CD4-positive, alpha-beta T cell treated with Interleukin-17A for 4 hours (primary cell): ENCODE measurements at places on chromosomes 1 and 21.

GRCh38 chr1:22704440-22705067, 6.1 kb upstream of the EPHB2 start:
- DNase-seq: peak; percentile 74

DNA sequence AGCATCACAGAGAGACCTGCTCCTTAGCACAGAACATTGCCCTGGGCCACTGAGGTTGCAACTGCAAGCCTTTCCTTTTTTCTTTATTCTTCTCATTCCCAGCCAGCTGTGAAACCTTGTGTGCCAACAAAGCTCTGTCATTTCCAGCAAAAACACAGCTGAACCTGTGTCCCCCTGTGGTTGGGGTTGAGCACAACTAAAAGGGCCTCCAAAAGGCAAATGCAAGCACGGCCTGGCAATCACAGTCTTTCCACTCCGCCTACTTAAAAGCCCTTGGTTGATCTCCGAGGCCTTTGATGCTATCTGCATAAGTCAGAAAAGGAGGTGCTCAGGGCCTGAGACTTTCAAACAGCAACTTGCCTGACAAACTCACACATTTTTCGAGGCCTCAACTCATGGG, 32.7 kb downstream of the SUSD4 start:
- DNase-seq: peak; percentile 16

DNA sequence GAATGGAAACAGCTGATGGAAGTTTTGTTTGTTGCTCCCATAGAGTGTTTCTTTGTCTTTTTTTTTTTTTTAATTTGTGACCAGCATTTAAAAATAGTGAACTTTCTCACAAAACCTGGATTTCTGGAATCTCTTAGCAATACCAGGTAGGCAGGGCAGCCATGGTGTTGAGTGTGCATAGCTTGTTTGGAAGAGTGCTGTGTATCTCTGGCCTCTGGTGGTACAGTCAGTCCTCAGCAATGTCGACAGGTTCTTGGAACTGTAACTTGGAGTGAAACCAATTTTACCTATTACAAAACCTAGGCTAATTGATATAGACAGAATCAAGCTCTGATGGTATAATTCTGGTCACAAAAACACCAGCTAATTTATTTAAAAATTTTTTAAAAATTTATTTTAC, 6.7 kb downstream of the AADACL3 start:
- DNase-seq: no peak

DNA sequence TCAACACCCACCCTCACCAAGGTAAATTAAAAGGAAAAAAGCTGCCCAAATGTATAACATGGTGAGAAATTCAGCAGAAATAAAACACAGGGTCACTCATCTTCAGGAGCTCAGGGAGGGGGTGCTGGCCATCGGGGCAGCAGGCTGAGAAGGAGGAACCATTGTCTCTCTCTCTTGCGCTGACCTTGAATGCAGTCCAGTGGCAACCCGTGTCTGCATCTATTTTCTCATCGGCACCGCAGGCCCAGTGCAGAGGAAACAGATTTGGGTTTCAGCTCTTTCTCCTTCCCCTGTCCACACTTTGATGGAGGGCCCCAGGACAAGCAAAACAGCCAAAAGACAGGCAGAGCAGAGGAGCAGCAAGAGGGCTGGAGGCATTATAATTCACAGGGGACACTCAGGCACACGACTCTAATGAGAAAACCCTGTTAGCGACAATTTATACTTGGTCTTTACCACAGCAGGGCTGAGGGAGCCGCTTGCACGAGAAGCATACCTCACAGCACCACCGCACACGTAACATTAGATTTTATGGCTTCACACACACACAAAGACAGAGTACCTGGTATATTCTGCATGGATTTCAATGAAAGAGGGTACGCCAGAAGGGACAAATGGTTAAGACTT, 18.6 kb downstream of the MKNK1 start:
- no peak for DNase-seq

DNA sequence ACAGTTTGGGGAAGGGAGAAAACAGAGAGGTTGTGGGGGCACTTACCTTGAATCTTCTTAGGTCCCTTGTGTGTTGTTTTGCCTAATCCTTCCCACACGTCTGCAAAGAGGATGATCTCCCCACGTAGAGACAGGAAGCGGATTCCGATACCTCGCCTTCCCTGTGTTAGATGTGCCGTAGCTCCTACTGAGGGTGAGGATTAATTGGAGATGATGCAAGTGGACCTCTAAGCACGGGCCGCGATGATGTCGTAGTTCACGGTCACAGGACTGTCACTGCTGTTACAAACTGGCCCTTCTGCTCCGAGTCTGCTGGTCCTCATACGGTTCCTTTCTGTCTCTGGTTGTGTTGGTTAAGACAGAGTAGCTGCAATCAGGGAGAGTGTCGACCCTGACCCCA, 27.7 kb downstream of the GALNT2 start:
- no peak for DNase-seq

- no peak for DNase-seq
Measured at GRCh38 chr1:110130989-110131388, 18.7 kb downstream of the UBL4B start.

DNA sequence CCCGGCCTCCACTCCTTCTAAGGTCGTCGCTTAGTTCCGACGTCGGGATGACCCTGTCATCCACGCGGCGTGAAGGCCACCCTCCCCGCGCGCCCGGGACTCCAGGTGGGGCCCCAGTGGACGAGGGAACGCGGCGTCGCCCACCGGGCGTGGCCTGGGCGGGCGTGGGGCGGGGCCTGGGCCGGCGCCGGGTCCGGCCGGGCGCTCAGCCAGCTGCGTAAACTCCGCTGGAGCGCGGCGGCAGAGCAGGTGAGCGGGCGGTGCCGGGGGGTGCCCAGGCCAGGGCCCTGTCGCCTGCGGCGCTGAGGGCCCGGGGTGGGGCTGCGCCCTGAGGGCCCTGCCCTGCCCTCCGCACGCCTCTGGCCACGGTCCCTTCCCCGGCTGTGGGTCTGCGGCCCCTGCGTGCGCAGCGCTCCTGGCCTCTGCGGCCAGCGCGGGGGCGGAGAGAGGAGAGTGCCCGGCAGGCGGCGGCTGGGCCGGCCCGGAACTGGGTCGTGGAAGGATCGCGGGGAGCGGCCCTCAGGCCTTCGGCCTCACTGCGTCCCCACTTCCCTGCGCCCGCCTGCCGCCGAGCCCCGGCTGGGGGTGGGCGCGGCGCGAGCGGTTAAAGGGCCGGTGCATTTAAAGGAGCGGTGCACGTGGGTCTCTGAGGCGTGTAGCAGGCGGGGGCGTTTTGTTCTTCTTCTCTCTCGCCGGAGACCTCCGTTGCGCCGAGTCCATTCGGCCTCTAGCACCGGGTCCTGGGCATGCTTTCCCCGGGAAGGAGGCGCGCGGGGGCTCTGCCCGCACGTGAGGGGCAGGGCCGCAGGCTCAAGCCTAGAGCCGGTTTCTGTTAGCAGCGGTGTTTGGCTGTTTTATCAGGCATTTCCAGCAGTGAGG, at the start of gene PSEN2:
Gene PSEN2, plus strand, starts transcription at position 216 of the 879 bp plus-strand sequence. CDS start 11,292 bp downstream, outside the sequence.
- DNase-seq: peak; percentile 64

- no peak for DNase-seq
Measured at GRCh38 chr21:41428847-41429246, 2.8 kb downstream of the MX1 start.

DNA sequence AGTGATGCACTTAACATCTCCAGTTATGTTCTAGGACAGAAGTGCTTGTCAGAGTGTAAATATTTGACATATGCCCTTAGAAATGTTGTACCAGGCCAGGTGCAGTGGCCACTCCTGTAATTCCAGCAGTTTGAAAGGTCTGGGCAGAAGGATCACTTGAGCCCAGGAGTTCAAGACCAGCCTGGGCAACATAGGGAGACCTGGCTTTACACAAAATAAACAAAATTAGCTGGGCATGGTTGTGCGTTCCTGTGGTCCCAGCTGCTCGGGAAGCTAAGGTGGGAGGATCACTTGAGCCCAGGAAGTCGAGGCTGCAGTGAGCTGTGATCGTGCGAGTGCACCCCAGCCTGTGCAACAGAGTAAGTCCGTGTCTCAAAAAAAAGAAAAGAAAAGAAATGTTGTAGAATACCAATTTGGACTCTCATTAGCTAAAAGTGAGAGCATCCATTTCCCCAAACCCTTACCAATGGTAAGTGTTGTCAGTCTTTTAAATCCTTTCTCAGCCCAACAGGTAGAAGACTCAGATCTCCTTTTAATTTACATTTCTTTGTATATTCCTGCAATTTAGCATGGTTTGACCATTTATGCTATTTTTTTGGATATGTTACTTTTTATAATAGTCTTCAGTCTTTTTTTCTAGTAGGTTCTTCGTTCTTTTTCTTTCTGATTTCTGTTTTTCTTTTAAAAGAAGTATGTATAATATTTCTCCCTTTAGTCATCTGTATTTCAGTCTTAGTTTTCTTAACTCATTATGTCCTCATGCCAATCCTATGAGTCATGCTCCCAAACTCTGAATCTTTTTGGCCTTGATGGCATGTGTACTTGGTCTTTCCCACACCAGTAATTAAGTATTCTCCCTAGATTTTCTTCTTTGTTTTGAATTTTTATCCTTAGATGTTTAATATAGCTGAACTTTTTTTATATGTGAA, 74.4 kb downstream of the CAMTA1 start:
- DNase-seq: no peak

- DNase-seq: peak; percentile 86
Measured at GRCh38 chr1:42931911-42932422, 26.7 kb downstream of the SLC2A1 start.

DNA sequence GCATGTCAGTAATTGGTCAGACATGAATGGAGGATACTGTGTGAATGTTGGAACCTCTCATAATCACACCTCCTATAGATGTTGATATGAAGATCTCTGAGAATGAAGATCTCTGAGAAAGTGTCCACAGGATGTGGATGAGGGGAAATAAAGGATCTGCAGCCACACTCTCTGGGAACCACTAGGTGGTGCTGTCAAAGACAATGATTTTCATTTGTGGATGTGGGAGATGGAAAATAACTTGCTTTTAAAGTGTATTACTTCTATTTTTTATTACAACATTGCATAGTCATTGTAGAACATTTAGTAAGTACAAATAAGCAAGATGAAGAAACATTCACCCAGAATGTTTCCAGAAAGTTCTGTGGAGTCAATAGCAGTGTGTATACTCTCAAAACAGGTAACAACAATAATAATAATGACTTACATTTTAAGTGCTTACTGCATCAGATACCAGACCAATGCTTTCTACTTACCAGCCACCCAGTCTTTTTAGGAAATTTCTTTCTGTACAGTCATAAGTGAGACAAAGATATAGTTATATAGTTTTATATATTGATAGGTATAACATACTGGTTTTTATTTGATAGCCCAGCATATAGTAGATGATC, 128.2 kb downstream of the ATG4C start:
- DNase-seq: no peak

DNA sequence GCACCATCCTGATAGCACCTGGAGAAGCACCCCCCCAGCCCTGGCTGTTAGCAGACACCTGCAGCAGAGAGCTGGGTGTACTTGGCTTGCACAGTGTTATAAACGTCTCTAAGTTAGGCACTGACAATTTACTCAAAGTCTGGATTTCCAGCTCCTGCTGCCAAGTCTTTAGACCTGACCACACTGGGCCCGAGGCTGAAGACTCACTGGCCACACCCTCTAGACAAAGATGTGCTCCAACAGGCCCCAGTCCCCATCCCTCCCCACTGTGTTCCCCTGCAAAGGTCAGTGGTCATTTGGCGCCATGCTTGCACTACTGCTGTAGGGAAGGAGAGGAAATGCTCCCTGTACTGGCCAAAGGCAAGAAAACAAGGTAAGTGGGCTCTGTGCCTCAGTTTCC, 31.1 kb downstream of the PADI6 start:
- DNase-seq: no peak

GRCh38 chr1:72097851-72098570, 184.3 kb downstream of the NEGR1 start:
- DNase-seq: no peak

- DNase-seq: no peak
Measured at GRCh38 chr1:86621286-86621685, 74.4 kb downstream of the CLCA4 start.

- peak; percentile 19 for DNase-seq
Measured at GRCh38 chr1:228393268-228393701, 13.3 kb downstream of the TRIM11 start.

DNA sequence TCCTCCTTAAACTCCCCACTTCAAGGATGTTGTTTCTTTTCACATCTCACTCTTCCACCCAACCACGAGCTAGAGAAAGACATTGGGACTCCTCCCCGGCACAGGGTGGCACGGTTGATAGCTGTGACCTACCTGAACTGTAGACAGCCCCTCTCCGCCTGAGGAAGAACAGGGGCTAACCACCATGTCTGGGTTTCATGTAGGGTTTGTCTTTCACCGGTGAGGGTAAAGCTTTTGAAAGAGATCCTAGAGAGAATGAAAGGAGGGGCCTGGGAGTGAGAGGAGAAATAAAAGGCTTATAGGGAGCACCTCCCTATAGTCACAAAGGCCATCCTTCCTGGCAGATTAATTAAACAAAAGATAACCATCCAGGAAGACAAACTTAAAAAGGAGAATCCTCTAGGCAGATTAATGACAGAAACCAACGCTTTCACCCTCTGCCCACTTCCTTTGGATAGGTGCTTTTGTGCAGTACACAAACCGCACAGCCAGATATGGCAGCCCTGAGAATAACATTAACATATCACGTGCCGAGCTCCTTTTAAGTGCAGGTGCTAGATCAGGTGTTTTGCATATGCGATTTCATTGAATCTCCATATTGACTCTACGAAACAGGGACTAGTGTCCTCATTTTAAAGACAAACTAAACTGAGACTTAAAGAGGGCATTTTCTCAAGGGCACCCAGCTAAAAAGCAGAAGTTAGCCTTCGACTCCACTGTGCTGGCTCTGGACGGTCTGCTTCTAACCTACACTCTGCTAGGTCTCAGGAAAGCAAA, 178.1 kb upstream of the RUNX1 start:
- DNase-seq: peak; percentile 60
